Activated CD8-positive, alpha-beta memory T cell treated with anti-CD3 and anti-CD28 coated beads, Interleukin-2, amount 10 ng/mL, durations not matched to agents 7 days and 5 days (primary cell): ENCODE measurements at places on chromosomes 11 and 22. TPM values are rescaled to one million over a fixed set of nuclear protein-coding genes. Genes with fewer than 3 reads are reported as not detected.
A peak's percentile ranks its signal among the peaks of the same experiment; 100 is the strongest.

- H3K27ac ChIP-seq, result no peak overlapping the region
- H3K4me1 ChIP-seq, result no peaks in the 10 kb centered on the region
- no peaks in the 10 kb centered on the region for H3K36me3 ChIP-seq
- no peak for DNase-seq
- no peaks in the 10 kb centered on the region for H3K27me3 ChIP-seq
Measured at GRCh38 chr22:17913801-17914347, 110.5 kb downstream of the MICAL3 start.

- peaks cover 4% of the 10 kb centered on the region for H3K36me3 ChIP-seq
- DNase-seq, result no peak
- H3K27ac ChIP-seq, result no peak overlapping the region
- no peaks in the 10 kb centered on the region for H3K27me3 ChIP-seq
- H3K4me3 ChIP-seq, result no peak overlapping the region
Measured at GRCh38 chr11:35765211-35765610, 102.6 kb downstream of the TRIM44 start.

DNA sequence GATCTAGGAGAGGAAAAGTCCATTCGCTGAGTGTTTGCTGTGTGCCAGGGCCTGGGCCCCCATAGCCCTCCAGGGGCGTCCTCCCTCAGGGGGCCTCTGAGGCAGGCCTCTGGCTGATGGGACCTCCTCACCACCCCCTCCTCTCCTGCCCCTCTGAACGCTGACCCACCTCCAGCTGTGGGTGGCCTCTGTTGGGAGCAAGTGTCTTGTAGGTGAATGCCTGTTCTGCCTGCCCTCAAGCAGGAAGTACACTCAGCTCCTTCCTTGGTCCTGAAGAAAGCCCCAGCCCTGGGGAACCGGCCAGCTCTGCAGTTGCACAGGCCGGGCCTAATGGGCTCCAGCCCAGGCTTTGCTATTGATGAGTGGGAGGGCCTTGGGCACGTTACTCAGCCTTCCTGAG is 3.5 kb downstream of the MYO7A start:
- H3K4me1 ChIP-seq, result peaks cover 19% of the 10 kb centered on the region
- H3K4me3 ChIP-seq, result no peak overlapping the region
- H3K27me3 ChIP-seq, result peaks cover 24% of the 10 kb centered on the region
- no peak overlapping the region for H3K27ac ChIP-seq
- DNase-seq, result no peak

- no peak within 1 kb of the TSS for H3K27ac ChIP-seq
- no peaks in the 10 kb centered on the region for H3K36me3 ChIP-seq
- no peaks in the 10 kb centered on the region for H3K4me1 ChIP-seq
- H3K27me3 ChIP-seq, result no peaks in the 10 kb centered on the region
Measured at GRCh38 chr11:26721948-26722475, at the start of gene SLC5A12. SLC5A12 (minus strand) TSS chr11:26722060; CDS start chr11:26721714, 346 bp downstream.

- no peaks in the 10 kb centered on the region for H3K36me3 ChIP-seq
- H3K27me3 ChIP-seq, result no peaks in the 10 kb centered on the region
- H3K4me3 ChIP-seq, result no peak overlapping the region
Measured at GRCh38 chr11:34280945-34281872, 76.6 kb downstream of the ABTB2 start.

- H3K36me3 ChIP-seq, result no peaks in the 10 kb centered on the region
- H3K27me3 ChIP-seq, result peaks cover 12% of the 10 kb centered on the region
- H3K4me3 ChIP-seq, result no peak overlapping the region
- DNase-seq, result no peak
- peaks cover 3% of the 10 kb centered on the region for H3K4me1 ChIP-seq
Measured at GRCh38 chr11:121249039-121249663, 43.4 kb upstream of the SC5D start.

- peak; percentile 36 for DNase-seq
- H3K27me3 ChIP-seq, result peaks cover 20% of the 10 kb centered on the region
- no peaks in the 10 kb centered on the region for H3K36me3 ChIP-seq
- no peak overlapping the region for H3K27ac ChIP-seq
Measured at GRCh38 chr11:2472428-2473186, 27.8 kb downstream of the KCNQ1 start.

- H3K27ac ChIP-seq, result no peak overlapping the region
- H3K4me3 ChIP-seq, result no peak overlapping the region
- peaks cover 10% of the 10 kb centered on the region for H3K27me3 ChIP-seq
Measured at GRCh38 chr11:20226933-20227332, 66.7 kb upstream of the DBX1 start.

GRCh38 chr11:45322891-45323600 is 36.9 kb upstream of the SYT13 start:
- H3K4me1 ChIP-seq, result no peaks in the 10 kb centered on the region
- DNase-seq, result peak; percentile 19
- H3K4me3 ChIP-seq, result no peak overlapping the region
- no peaks in the 10 kb centered on the region for H3K36me3 ChIP-seq
- no peak overlapping the region for H3K27ac ChIP-seq

The EXT2 gene
- 26.1 TPM for total RNA-seq

The GSTT2 gene
- total RNA-seq, result not detected
